ENCODE measurements at places on chromosomes 12 and 14.

DNA sequence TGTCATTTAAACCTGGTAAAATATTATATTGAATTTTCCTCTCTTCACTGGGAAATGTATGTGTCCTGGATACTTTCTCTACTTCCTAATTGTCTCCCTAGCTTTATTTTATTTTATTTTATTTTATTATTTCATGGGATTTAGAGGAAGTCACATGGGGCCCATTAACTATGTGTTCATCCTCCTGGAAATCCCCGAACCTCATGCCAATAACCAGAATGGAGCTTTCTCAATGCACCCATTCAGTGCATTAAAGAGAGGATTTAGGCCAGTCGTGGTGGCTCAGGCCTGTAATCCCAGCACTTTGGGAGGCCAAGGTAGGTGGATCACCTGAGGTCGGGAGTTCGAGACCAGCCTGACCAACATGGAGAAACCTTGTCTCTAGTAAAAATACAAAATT is 1.3 kb upstream of the RPGRIP1 start:
- DNase-seq, result no peak

DNA sequence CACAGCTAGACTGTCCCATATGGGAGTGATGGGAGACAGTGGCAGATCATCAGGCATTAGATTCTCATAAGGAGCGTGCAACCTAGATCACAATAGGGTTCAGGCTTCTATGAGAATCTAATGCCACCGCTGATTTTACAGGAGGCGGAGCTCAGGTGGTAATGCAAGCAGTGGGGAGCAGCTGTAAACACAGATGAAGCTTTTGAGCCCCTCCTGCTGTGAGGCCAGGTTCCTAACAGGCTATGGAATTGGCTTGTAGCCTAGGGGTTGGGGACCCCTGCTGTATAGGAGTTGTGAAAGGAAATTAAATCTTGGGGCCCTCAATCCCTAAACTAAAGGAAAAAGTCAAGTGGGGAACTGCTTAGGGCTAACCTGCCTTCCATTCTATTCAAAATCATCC is 29.6 kb downstream of the ADIPOR2 start:
- DNase-seq, result no peak

GRCh38 chr12:60724475-60724874 is 1128.6 kb downstream of the SLC16A7 start:
- no peak for DNase-seq

- DNase-seq, result no peak
Measured at GRCh38 chr12:43711348-43711747, 47.2 kb downstream of the PUS7L start.

GRCh38 chr12:100608776-100609175 is 35.3 kb downstream of the GAS2L3 start:
- no peak for DNase-seq
